ENCODE measurements at places on chromosomes 4 and X.

GRCh38 chr4:89492581-89493071 lies 185.0 kb upstream of the GPRIN3 start:
- DNase-seq: no peak

- no peak for DNase-seq
Measured at GRCh38 chrX:150547375-150548115, 20.9 kb upstream of the MTM1 start.

GRCh38 chr4:7328913-7329638 lies 105.7 kb downstream of the PSAPL1 start:
- DNase-seq: no peak

DNA sequence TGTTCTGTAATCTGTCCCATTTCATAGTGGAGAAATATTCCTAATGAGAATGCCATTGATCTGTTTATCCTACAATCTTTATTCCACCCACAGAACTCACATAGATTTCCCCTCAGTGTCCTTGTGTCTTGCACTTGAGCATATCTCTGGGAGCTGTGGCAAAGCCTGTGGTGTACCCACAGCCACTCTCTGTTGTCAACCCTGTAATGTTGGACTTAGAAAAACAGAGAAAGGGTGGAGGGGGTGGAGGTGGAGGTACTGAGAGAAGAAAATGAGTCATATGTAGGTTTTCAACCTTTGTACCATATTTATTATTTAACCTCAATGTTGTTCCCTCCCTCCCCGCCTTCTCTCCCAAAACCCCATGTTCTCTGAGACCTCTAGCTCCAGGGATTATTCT lies 46.9 kb upstream of the TLL1 start:
- DNase-seq: no peak

DNA sequence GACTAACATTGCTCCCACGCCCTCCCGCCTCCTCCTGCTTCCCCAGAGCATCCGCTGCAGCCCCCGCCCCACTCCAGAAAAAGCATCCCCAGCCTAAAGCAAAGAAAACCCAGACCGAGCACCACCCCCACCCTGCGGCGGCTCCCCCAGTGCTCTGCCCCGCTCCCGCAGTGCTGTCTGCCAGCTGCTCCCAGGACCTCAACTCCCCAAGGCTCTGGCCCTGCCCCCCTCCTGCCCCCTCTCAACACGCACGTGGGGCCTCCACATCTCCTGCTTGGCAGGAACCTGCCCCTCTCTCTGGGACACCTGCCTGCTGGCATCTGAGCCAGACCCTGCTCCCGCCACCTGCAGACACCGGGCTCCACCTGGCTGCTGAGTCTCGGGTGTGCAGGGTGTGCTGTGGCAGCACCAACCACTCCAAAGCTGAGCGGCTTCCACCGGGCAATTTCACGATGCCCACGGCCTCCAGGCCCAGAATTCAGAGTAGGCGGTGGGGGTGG lies 79.4 kb downstream of the FAM53A start:
- DNase-seq: peak; percentile 73

DNA sequence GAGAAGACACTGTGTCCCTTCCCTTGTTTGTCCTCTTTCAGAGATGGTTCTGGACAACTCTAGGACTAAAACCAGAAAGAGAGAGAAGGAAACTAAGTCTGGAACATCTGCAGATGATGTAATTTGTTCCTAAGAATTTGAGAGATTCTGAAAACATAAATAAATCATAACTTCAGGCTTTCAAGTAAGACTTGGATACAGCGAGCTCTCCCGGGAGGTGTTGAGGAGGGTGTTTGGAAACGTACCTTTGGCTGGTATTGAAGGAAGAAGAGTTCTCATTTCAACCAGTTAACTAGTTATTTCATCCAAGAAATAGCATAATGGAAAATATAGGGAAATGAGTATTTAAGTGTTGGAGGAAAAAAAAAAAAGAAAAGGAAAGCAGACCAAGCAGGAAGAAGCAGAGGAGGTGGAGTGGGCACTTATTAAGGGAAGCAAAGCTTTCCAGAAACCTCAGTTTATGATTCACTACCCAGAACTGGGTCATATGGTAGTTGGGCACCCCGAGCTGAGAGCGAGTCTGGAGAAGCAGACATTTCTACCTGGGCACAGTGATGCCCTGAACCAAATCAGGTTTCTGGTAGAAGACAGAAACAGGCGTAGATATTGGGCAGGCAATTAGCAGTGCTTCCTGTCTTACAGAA lies 26.9 kb downstream of the CCNG2 start:
- DNase-seq: no peak

- no peak for DNase-seq
Measured at GRCh38 chr4:17058916-17059741, 160.7 kb upstream of the LDB2 start.

DNA sequence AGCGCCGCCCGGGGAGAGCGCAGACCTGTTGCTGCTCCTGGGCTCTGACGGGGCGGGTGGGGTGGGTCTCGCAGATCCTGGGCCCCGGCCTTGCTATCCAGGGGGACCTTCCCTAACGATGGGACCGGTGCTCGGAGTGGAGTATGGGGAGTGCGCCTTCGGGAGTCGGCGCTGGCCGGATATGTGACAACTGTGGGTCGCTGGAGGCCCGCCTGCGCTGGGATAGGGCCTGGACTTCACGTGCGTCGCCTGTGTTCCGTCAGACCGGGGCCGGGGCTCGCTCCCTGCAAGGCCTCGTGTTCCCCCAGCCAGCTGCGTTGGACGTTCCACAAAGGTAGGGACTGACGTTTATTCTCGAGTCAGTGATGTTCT lies 1.3 kb downstream of the TBL1X start:
- no peak for DNase-seq

DNA sequence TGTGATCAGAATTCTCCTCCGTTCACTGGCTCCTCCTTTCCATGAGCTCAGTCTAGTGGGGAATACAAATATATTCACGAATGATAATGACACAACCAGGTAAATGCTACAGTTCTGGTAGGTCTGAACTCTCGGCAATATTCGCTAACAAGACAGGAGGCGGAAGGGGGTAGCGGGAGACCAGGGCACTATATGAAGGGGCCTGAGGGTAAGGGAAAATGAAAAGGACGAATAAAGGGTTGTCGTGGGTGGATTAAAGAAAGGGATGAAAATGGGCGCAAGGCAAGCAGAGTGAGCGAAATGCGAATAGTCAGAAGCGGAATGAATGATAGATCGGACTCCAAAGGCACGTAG lies 743 bp downstream of the NKAP start:
- no peak for DNase-seq

DNA sequence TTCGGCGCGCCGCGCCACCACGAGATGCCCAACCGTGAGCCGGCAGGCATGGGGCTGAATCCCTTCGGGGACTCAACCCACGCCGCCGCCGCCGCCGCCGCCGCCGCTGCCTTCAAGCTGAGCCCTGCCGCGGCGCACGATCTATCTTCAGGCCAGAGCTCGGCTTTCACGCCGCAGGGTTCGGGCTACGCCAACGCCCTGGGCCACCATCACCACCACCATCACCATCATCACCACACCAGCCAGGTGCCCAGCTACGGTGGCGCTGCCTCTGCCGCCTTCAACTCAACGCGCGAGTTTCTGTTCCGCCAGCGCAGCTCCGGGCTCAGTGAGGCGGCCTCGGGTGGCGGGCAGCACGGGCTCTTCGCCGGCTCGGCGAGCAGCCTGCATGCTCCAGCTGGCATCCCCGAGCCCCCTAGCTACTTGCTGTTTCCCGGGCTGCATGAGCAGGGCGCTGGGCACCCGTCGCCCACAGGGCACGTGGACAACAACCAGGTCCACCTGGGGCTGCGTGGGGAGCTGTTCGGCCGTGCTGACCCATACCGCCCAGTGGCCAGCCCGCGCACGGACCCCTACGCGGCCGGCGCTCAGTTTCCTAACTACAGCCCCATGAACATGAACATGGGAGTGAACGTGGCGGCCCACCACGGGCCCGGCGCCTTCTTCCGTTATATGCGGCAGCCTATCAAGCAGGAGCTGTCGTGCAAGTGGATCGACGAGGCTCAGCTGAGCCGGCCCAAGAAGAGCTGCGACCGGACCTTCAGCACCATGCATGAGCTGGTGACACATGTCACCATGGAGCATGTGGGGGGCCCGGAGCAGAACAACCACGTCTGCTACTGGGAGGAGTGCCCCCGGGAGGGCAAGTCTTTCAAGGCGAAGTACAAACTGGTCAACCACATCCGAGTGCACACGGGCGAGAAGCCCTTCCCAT lies 1.1 kb downstream of the ZIC3 start:
- DNase-seq: no peak

DNA sequence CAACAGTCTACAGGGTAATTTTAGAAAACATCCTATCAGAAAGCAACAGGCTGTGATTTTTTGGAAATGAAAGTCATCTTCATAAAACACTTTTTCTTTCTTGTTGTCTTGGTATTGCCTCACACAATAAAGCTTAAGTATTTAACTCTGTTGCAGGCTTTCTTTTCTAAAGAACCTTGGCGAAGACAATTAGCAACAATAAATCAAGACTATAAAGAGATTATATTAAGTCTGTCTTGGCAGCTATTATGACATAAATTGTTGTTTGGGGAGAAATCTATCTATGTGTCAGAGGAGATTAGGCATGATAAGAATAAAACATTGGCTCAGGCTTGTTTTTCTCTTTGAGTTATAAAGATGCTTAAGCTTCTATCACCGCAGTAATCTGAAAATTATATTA lies 1774.8 kb downstream of the ARAP2 start:
- DNase-seq: no peak

DNA sequence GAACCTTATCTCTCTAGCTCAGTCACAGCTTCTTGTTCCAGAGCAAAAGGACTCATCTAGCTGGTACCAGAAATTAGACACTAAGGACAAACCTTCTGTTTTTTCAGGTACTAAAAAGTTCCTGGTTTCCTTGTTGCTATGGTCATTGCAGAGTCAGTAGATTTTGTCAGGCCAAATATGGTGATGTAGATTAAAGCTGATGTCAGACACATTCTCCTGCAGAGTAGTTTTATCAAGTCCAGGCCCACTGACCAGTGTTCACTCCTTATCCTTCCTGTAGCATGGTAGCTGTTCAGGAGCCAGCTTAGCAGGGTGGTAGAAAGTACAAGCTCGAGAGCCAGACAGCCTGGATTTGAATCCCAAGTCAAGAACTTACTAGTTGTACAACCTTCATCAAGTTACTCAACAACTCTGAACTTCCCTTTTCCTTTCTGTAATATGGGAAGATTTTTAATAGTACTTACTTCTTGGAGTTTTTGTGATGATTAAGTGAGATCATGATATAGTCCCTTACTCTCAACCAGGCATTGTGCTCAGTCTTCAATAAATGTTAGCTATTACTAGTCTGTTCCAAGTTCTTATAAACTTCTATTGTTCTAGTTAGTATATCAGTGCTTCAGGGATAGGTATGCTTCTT lies 17.9 kb downstream of the OCRL start:
- no peak for DNase-seq

- no peak for DNase-seq
Measured at GRCh38 chr4:10035130-10035529, 13.8 kb upstream of the SLC2A9 start.

GRCh38 chr4:61211781-61212180 lies 11.7 kb downstream of the ADGRL3 start:
- DNase-seq: no peak

- DNase-seq: no peak
Measured at GRCh38 chrX:38342853-38343778, 9.3 kb upstream of the OTC start.

GRCh38 chr4:110639207-110640090 lies 16.6 kb upstream of the PITX2 start:
- DNase-seq: no peak
